Hematopoietic multipotent progenitor cell treated with erythropoietin and hydrocortisone succinate and interleukin-3 and kit ligand, for 17 days (in vitro differentiated cells): ENCODE measurements at places on chromosomes 7 and 10.

GRCh38 chr10:111988646-111989045, 194.9 kb downstream of the GPAM start:
- no peak for DNase-seq

DNA sequence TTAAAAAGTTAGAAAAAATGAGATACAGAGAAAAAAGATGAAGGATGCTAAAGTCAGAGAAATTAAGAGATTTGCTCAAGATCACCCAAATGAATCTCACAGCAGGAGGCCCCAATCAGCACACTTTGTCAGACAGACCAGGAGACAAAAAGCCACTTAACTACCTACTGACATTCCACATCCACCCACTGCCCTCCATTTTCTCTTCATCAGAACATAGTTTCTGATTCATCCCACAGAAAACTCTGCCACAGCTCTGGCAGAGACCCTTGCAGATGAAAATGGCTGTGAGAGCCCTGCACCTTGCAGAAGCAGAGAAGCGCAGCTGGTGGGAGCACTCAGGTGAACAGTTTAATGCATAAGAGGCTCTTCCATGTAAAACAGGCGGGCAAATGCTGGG, 26.6 kb downstream of the DGKI start:
- DNase-seq: no peak

GRCh38 chr10:1932692-1933094, 195.4 kb upstream of the ADARB2 start:
- no peak for DNase-seq

DNA sequence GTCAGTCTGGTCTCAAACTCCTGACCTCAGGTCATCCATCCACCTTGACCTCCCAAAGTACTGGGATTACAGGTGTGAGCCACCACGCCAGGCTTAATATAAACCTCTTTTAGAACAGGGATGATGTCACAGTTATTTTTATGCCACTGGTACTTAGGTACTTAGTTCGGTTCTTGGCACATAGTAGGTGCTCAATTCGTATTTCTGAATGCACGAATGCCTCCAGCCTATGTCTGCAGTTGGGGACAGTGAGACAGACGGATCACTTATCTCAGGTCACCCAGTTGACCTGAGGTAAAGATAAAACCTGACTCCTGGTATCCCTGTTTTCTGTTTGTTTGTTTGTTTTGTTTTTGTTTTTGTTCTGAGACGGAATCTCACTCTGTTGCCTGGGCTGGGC, 6.1 kb upstream of the NAT16 start:
- no peak for DNase-seq

DNA sequence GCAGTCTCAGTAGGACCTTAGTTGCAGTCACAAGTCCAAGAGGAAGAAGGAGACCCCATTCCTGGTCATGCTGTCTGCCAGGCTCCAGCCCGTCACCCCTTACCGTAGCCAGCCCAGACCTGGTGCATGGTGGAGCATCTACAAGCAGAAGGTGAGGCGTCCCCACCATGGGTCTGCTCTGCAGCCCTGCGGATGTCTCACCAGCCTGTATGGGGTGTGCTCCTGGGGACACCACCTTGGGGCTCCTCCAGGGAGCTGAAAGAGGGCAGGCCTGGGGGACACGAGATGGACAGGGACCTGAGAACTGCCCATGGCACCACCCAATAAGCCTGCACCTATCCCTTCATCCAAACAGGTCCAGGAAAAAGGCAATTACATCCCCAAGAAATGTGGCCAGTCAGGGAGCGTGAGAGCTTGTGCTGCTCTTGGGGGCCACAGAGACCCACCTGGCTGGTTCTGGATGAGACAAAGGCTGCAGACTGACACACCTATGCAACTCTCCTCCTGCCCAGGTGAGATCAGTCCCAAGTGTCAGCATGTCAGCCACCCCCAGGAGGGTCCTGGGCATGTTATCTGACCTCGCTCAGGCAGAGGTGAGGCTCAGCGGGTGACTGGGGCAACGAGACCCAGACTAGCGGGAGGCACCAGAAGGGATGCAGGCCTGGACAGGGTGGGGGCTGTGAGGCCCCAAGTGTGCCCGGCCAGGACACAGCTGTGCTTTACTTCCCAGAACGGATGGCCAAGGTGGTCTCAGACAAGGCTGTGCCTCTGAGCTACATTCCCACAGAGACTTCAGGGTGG, 84.5 kb upstream of the RET start:
- DNase-seq: no peak

DNA sequence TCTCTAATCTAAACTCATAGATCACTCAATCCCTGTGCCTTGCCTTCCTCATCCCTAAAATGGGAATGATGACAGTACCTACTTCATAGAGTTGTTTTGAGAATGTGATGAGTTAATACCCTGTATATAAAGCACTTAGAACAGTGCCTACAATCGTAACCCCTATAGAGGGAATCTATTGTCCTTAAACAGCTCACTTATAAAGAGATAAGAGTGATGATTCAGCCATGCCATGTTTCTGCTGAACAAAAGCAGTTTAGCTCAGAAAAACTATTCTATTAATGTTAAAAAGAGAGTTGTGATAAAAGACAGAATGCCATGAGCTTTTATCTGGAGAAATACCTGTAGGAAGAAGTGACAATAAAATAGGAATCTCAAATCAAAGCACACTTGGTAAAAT, 63.6 kb downstream of the CUBN start:
- no peak for DNase-seq

DNA sequence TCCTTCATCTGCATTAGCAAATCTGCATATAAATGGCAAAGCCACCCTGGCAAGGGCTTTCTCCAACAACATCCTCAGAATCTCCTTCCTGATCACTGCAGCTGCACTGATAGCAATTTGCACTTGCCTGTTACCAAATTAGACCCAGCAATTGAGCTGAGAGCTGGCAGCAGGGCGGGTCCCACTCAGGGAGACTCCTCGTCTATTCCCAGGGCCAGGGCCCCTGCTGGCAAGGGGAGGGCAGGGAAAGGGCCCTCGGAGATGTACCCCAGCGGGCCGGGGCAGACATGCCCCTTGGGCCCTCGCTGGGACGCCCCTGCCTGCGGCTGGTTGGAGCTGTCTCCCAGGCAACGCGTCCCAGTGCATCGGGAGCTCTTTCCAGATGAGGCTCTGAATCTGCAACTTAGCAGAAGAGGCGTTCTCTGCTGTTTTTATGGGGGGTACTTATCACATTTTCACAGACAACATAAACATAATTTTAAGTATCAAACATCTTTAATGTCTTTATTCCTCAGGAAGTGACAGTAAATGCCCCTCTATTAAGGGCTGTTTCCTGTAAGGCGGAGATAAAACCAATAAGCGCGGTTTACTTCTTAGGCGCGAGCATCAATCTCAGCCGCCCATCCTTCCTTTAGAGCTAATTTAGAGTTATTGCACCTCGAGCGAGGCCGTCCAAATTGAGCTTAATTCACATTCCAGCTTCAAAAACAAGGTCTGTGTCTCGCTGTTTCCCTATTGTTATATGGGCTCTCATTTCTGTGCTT, 249.0 kb upstream of the PPP2R2D start:
- DNase-seq: no peak

- no peak for DNase-seq
These were observed 73.2 kb downstream of the INHBA start for GRCh38 chr7:41629711-41630111.

DNA sequence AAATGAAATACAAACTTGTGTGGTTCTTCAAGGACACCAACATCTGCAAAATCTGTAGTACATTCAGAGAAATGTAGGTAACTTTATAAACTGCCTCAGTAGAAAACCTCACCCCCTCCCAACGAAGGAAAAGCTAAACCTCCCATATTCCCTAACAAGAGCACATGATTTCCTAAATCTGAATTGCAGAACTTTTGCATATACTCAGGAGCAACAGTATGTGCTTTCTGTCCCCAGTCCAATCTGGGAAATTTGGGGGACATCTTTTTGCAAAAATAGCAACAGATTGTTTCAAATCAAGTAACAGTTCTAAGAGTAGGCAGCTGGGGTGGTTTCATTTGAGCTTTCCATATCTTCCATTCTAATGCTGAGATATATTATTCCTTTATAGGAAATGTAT, 15.8 kb upstream of the MSS51 start:
- DNase-seq: no peak

DNA sequence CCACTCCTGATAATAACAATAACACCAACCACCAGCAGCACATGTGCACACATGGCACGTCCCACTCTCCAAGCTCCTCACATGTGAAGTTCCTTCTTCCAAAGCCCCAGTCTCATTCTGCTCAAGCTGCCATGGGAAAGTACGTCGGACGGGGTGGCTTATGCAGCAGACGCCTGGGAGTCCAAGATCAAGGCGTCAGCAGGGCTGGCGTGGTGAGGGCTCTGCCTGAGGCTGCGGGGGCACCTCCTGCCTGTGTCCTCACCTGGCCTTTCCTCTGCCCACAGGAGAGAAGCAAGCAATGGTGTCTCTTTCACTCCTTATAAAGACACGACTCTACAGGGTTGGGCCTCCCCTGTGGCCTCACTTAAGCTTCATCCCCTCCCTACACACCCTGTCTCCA, 68.8 kb upstream of the INSIG1 start:
- no peak for DNase-seq

DNA sequence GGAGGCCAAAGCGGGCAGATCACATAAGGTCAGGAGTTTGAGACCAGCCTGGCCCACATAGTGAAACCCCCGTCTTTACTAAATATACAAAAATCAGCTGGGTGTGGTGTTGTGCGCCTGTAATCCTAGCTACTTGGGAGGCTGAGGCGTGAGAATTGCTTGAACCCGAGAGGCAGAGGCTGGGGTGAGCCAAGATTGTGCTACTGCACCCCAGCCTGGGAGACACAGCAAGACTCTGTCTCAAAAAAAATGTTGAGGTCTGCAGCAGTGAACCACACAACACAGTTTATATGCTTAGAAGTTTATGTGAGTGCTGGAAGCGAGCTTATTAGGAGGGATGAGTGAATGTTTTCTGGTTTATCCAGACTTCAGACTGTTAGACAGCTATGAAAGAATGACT, 10.4 kb downstream of the LHPP start:
- no peak for DNase-seq

- DNase-seq: no peak
These were observed 18.5 kb upstream of the C7orf33 start for GRCh38 chr7:148572067-148572522.

DNA sequence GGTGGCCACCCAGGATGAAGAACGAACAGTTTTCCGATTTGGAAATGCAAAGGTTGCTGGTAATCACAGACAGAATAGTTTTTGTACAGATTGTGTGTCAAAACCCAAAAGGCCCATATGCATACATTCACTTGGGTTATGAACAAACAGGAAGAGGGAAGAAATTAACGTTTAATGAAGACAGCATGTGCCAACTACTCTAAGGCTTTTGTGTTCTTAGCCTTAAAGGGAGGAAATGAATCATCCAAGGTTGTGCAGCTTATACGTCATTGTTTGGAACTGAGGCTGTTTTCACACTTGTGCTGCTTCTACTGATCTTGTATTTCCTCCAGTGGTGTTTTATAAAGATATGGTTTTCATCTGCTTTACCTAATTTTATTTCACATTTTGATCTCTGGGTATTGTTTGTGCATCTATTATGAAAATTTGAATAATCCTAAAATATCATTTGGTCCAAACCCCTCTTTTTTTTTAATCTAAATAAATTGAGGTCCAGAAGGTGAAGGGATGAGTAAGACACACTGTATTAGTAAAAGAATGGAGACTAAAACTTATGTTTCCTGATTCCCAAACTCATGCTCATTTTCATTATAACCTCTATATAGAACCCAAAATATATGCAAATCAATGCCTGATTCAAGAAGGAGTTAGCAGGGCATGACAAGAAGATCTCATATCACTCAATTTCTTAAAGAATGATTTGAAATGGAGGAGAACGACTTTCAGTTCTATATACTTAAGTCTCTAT, 373.1 kb downstream of the THSD7A start:
- DNase-seq: no peak

GRCh38 chr10:61779950-61780659, 117.4 kb downstream of the CABCOCO1 start:
- peak; percentile 48 for DNase-seq

- no peak for DNase-seq
These were observed 352.1 kb downstream of the FRMD4A start for GRCh38 chr10:13978533-13979115.

GRCh38 chr7:151399906-151400305, 9.9 kb downstream of the WDR86 start:
- DNase-seq: no peak

DNA sequence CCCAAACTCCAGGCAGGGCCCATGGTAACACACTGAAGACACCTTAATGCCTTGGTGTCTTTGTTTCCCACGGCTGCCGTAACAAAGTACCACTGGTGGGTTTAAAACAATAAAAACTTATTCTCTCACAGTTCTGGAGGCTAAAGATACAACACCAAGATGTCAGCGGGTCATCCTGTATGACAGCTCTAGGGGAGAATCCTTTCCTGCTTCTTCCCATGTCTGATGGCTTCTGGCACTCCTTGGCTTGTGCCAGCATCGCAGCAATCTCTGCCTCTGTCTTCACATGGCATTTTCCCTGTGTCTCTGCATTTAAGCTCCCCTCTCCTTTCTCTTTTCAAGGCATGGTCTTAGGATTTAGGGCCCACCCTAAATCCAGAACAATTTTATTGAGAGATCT, 33.1 kb downstream of the PRSS2 start:
- no peak for DNase-seq

DNA sequence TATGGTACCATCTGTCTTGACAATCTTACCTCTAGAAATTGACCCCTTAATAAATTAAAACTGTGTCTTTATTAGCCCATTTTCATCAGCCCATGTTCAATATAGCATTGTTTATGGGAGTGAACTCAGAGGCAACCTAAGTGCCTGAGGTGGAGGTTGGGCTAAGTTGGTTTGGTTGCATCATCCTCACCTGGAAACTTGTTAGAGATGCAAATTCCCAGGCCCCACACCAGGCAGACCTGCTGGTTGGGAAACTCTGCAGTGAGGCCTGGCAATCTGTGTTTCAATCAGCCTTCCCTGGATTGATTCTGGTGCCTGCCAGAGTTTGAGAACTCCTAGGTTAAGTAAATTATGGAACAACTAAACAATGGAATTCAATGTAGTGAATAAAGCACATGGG, 9.4 kb upstream of the FAM170B start:
- no peak for DNase-seq

GRCh38 chr7:4270268-4270667, 411.8 kb upstream of the FOXK1 start:
- DNase-seq: no peak

DNA sequence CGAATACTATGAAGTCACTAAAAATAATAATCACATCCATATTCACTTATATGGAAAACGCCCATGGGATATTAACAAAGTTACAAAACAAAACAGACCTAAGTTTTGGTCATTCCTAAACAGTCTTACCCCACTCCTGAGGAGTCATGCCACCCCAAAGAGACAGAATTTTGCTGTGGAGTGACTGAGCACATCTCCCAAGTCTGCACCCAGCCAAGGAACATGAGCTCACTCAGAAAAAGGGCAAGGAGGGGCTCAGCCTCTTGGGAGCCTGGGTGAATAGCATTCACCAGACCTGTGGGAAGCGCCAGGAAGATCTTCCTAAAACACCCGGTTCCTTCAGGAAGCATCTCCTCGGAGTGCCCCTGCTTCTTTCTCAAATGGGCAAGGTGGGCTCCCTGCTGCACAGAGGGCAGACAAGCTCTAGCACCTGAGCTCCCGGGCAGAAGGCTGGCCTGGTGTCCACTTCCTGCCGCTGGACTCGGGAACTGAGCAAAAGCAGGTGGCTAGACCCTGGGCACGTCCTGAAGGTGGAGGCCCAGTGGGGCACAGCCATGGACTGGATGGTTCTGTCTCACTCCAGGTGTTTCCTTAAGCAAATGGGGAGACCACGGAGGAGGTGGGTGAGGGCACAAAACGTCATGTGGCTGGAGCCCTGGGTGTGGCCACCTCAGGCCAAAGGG, 31.0 kb downstream of the TNS3 start:
- no peak for DNase-seq

GRCh38 chr10:97889461-97890265, 40.0 kb downstream of the GOLGA7B start:
- no peak for DNase-seq
